Stimulated activated CD4-positive, alpha-beta T cell treated with anti-CD3 and anti-CD28 coated beads, Interleukin-15, amount 100 ng/mL, for 1 hour (primary cell): ENCODE measurements at places on chromosomes 3 and 15.

DNA sequence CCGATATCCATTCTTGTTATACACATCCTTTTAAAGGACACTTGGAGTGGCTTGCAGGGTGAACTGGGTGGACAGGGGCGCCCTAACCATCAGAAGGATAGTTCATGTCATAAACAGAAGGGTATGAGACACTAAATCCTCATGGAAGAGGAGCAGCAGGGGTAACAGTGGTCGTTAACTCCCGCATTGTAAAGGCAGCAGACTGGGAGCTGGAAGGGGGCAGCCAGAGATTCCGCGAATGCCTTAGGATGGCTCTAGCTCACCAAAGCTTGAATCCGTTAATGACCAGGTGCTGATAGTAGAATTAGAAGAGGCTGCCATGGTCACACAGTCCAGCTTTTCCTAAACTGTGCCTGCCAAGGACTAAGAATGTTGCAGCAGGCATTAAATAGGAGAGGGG lies 85.2 kb upstream of the ANKRD34C start:
- no peak for DNase-seq

DNA sequence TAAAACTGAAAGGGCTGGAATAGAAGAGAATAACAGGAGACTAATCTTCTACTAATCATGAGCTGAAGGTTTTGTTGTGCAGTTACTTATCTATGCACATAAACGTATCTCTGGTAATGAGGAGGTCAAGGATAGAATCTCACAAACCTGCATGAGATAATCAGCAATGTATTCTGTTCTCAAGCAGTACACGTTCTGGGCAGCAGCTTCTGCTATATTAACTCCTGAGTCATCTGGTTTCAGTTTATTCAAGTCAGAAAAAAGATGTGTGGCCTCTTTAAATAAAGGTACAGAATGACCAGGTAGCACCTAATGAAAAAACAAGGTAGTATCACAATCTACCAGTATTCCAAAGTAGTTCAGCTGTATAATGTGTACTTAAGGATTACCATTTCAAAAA lies 34.9 kb downstream of the CDV3 start:
- DNase-seq = no peak

- no peak for DNase-seq
These were observed 65.0 kb upstream of the RPL32 start for GRCh38 chr3:12906141-12906915.

- no peak for DNase-seq
These were observed 19.0 kb downstream of the LARP6 start for GRCh38 chr15:70834999-70835398.

DNA sequence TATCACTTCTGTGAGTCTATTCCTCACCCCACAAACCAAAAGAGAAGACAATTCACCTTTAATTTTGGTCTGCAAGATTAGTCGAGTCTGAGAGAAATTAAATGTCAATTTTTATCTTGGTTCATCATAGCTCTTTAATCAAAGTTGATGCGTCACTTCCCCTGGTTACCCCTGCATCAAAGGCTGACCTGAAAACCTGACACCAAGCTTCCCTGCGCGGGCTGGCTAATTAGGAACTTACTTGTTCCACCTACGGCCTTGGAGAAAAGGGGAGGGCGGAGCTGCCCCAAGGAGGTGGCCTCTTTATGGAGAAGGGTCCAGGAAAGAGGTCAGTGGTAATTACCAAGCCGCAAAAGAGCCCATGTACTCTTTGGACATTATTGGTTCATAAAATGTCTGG lies 218.4 kb downstream of the ARRDC4 start:
- no peak for DNase-seq

DNA sequence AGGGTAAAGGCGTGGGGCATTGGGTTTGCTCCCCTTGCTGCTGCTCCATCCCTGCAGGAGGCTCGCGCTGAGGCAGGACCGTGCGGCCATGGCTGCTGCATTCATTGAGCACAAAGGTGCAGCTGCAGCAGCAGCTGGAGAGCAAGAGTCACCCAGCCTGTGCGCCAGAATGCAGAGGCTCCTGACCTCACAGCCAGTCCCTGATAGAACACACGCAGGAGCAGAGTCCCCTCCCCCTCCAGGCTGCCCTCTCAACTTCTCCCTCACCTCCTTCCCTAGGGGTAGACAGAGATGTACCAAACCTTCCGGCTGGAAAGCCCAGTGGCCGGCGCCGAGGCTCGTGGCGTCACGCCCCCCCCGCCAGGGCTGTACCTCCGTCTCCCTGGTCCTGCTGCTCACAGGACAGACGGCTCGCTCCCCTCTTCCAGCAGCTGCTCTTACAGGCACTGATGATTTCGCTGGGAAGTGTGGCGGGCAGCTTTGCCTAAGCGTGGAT lies 47.0 kb downstream of the PGPEP1L start:
- no peak for DNase-seq
